GM13976 (cell line): ENCODE measurements at places on chromosomes 12 and 14.
A peak's percentile ranks its signal among the peaks of the same experiment; 100 is the strongest.

GRCh38 chr14:77200406-77200985, 18.9 kb downstream of the TMEM63C start:
- no peak for DNase-seq

GRCh38 chr12:119692997-119693396, 25.1 kb downstream of the PRKAB1 start:
- no peak for DNase-seq

- DNase-seq: no peak
Measured at GRCh38 chr12:111728795-111729194, 37.9 kb upstream of the ALDH2 start.

GRCh38 chr12:42402821-42403411, 76.9 kb downstream of the PPHLN1 start:
- no peak for DNase-seq

GRCh38 chr12:2547273-2548044, 247.3 kb upstream of the FKBP4 start:
- DNase-seq: no peak

DNA sequence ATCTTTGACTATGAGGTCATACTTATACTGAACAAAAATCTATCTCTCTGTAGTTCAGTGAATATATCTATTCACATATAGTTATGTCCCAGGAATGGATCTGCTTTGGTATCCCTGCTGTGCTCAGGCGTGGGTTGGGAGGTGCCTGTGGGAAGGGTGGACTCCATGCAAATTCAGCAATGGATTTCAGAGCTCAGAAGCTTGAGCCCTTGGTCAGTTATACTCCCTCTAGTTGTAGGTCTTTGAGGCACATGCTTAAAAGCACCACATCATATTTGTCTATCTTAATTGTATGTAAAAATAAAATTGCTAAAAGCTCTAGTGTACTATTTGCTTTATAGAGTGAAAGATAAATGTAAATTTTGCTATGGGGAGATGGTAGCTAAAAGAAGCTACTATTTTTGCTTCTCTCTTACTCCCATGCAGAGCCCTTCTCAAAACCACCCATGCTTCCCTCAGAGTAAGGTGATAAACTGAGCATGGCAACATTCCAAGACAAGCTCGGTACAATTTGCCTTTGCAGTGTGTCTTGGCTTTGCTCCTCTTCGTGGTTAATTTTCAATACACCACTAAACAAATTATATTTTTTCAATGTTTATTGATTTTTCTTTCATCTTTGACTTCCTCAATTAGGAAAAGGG, 54.9 kb downstream of the SLC16A7 start:
- no peak for DNase-seq

DNA sequence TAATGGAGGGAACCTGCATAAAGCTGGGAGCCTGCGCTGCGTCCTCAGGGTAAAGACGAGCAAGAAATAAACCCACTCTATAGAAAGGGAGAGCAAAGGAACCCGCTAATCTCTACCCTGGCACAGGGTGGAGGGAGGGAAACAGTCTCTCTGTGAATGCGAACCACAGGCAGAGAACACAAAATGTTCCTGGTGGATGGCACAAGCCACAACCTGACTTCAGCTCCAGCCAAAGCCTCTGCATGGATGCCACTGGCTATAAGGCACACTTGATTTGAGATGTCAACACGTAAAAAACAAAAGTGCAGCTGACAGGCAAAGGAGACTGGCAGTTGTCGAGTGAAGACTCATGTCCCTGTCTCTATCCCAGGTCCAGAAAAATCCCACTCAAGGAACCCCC, 32.4 kb downstream of the CHGA start:
- no peak for DNase-seq

DNA sequence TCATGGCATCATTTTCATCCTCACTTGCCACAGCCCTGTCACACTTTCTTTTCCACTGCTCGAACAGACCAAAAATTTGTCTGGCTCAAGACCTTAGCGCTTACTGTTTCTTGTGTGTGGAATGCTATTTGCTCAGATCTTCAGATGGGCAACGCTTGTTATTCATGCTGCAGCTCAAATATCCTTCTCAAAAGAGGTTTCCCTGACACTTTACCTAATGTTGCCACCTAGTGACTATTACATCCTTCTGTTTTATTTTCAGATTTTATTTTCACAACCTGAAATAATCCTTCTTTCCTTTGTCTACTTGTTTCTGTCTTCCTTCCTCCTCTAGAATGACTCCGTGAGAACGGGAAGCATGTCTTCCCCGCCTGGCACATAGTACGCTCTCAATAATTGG, 5.6 kb downstream of the FBXO33 start:
- no peak for DNase-seq

- DNase-seq: peak; percentile 58
Measured at GRCh38 chr12:3727877-3728632, 24.9 kb downstream of the CRACR2A start.

DNA sequence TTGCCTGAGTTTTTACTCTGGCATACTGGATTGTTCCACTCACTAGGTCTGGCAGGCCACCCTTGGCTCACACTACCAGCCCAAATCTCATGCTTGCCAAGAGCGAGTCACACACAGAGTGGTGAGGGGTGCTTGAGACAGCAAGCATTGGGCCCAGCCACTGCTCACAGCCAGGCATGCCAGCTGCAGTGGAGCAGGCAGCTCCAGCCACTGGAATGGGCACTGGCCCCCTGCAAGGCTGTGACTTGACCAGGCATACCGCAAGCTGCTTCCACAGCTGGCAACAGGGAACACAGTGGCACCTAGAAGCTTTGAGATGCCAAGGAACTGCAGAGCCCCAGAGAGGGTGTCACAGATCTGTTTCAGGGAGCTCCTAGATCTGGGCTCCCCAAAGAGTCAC, 488.5 kb downstream of the LRFN5 start:
- no peak for DNase-seq

- DNase-seq: no peak
Measured at GRCh38 chr14:100629098-100629497, 41.9 kb upstream of the BEGAIN start.

GRCh38 chr14:69696204-69696527, 70.8 kb upstream of the SRSF5 start:
- no peak for DNase-seq

- DNase-seq: peak; percentile 59
Measured at GRCh38 chr12:70733385-70733784, 96.2 kb upstream of the PTPRB start.

- DNase-seq: no peak
Measured at GRCh38 chr12:82426081-82426480, 67.8 kb downstream of the METTL25 start.

- peak; percentile 77 for DNase-seq
Measured at GRCh38 chr12:96193725-96194575, at the start of gene ELK3. TSS of gene ELK3 (plus strand) at chr12:96194375.

- no peak for DNase-seq
Measured at GRCh38 chr12:69687390-69687789, 11.7 kb downstream of the BEST3 start.

DNA sequence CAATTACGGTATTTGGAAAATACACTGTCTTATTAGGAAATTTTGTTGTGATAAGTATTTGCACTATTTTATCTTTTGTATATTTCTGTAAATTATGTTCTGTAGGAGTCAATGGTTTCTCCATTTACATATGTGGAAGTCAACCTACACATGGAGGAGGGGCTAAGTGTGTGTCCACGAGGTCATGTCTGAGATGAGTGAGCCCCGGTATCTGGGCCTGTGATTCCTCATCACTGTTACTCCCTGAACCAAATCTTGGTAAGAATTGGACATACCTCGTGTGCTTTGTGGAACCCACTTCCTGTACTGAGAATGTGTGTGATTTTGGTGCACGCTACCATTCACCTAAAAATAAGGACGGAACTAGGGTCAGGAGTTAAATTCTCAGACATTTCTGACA, 1105.5 kb downstream of the TMEM121 start:
- no peak for DNase-seq

DNA sequence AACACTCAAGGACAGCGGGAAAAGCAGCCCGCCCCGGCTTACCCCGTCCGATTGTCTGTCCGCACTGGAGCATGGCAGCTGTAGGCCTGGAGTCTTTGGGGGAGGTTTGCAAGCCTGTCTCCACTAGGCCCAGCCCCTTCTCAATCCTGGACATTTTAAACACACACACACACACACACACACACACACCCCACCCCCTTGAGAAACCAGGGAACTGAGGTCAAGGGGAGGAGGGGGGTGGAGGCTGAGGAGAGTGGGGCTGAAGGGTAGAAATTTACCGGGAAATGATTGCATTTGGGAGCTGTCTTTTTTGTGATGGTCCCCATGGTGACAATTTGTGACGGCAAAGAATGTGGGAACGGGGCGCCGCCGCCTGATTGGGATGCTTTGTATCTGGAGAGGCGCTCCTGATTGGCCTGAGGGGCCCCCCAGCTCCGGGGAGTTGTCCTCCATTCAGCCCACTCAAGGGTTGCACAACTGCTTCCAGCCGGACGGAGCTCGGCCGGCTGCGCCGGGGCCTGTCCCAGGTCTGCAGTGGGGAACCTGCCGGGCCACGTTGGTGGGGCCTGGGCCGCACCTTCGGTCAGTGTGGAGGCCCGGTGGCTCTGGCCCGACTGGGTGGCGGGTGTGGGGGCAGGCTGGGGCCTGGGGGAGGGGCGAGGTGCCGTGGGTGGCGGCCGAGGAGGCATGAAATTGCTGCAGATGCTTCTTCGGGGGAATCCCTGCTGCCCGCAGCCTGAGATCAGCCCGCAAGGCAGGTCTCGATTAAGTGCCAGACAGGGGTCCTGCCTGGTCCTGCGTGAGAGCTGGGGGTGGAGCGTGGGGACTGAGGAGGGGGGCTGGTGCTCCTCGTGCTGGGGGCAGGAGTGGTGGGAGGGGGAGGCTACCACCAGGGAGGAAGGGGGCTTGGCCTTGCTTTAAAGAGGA, at the start of gene FAM181A:
Gene FAM181A, plus strand, starts transcription at position 472 of the 927 bp plus-strand sequence. CDS start 942 bp downstream, outside the sequence.
- no peak for DNase-seq

GRCh38 chr14:105070760-105071137, 5.5 kb upstream of the GPR132 start:
- peak; percentile 58 for DNase-seq

GRCh38 chr12:57894399-57895292, 46.7 kb upstream of the ATP23 start:
- DNase-seq: no peak

- peak; percentile 28 for DNase-seq
Measured at GRCh38 chr14:67373347-67373746, 13.2 kb downstream of the EIF2S1 start.

DNA sequence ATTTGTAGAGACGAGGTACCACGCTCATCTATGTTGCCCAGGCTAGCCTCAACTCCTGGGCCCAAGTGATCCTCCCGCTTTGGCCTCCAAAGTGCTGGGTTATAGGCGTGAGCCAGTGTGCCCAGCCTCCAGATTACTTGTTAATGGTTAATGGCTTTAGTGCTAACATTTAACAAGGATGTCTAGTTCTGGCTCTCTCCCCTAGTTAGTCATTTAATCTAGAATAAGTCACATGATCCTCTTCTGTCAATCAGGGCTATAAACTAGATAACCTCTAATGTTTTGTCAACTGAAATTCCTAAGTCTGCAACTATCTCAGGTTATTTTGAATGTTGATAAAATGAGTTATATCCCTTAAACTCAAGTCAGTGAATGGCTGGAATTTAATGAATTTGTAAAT, 15.7 kb downstream of the ACTR6 start:
- DNase-seq: no peak

- no peak for DNase-seq
Measured at GRCh38 chr12:124243936-124244335, 51.0 kb upstream of the RFLNA start.

DNA sequence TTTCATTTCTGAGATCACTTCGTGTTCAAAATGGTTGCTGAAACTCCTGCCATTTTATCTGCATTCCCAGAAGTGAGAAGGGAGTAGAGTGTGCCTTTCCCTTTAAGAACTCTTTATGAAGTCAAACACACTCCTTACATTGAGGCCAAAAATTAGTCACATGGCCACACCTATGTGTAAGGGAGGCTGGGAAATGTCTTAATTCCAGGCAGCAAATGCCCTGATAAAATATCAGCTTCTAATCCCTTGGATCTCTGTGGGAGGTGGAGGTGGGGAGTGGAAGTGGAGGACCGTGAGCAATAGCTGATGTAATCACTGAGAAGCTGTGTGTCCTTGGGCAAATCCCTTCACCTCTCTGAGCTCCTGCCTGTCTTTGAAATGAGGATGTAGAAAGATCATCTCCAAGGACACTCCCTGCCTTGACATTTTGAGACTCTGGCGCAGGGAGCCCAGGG, 22.7 kb upstream of the ANKRD9 start:
- no peak for DNase-seq

DNA sequence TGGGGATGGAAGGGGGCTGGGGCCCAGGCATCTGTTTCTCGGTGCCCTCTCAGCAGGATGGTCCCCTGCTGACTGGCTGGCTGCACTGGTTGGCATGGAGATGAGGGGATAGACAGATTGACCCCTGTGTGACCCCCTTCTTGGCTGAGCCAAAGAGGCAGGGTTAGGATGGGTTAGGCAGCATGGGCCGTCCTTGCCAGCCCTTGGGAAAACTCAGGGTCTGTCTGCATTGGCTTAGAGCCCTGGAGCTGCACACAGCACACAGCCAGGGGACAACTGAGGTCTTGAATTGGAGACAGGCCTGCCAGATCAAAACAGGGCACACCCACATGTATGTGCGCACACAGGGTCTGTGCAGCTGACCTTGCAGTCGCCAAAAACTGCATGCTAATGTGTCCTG, 11.2 kb upstream of the LRP1-AS start:
- DNase-seq: no peak

DNA sequence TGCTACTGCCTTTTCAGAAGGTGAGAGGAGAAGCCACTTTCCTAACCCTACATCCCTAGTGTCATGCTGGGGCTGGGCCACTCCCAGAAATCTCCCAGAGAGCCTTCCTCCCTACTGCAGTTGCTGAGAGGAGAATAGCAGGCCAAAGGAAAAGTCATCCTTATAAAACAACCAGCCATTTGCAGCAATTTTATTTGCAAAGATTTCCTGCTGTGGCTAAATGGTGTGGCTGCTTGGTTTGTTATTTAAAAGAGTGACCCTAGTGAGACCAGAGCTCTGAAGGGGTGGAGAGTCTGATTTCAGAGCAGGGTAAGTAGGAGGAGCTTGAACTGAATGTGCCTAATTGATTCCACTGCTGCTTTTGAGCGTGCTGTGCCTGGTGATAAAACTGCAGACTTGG, 232.0 kb downstream of the GRIN2B start:
- no peak for DNase-seq

- DNase-seq: peak; percentile 67
Measured at GRCh38 chr12:64621257-64621942, 11.1 kb downstream of the RASSF3 start.

DNA sequence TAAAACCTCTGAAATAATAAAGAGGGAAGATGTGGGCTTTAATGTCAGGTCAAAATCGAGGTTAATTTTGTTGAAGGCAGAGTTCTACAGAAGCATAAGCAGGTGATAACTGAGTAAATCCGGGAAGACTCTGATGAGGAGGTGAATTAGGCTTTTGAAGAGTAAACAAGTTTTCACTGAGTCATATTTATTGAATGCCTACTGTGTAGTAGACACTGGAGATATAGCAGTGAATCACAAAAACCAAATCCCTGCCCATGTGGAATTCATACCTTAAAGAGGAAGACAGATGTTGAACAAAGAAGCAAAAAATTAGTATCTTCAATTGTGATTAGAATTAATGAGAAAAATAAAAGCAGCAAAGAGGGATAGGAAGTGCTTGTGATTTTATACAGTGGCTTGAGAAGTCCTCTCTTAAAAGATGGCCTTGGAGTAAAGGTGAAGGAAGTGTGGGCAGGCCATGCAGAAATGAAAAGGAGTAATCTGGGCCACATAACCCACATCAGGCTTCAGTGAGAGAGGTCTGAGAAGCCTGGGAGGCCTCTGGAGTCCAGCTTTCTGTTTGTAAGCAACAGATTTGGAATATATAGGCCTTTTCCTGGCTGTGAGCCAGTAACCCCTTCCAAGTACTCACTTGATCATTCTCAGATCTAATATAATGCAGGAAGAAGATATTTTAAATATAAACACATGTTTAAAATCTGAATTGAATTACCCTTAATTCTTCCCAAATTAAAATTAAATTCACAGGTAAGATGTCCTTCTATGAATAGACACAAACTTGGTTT, 46.7 kb downstream of the BHLHE41 start:
- no peak for DNase-seq
